ENCODE measurements at places on chromosomes 1 and 21.
A peak's percentile ranks its signal among the peaks of the same experiment; 100 is the strongest.

DNA sequence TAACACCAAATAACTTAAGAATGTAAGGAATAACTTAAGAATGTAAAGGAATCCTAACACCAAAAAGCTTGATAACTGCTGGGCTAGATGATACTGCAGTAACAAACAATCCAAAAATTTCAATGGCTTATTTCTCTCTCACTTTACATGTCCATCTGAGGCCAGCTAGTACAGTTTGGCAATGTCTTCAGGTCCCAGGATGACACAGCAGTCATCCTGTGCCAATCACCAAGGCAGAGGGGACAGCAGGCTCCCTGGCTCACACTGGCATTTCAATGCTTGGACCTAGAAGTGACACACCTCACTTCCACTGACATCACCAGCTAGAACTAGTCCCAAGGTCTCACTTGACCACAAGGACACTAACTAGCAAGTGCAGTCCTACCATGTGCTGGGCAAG lies 15.3 kb downstream of the DNAJC11 start:
- DNase-seq: no peak

DNA sequence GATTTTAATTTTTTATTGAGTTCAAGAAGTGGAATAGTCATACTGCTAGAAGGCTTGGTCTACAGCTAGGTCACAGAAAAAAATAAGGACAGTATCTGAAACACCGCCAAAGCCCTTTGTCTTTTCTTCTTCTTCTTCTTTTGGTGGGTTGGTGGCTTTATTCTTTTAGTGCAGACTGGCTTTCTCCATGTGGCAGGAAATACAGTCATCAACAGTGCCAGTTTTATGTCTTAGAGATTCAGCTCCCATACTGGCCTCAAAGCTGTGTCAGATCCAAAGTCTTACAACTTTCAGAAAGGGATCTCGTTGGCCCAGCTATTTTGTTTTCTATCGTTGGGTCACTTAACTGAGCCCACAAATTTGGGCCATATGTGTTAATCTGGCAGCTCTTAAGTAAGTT lies 58.2 kb downstream of the FNBP1L start:
- no peak for DNase-seq

DNA sequence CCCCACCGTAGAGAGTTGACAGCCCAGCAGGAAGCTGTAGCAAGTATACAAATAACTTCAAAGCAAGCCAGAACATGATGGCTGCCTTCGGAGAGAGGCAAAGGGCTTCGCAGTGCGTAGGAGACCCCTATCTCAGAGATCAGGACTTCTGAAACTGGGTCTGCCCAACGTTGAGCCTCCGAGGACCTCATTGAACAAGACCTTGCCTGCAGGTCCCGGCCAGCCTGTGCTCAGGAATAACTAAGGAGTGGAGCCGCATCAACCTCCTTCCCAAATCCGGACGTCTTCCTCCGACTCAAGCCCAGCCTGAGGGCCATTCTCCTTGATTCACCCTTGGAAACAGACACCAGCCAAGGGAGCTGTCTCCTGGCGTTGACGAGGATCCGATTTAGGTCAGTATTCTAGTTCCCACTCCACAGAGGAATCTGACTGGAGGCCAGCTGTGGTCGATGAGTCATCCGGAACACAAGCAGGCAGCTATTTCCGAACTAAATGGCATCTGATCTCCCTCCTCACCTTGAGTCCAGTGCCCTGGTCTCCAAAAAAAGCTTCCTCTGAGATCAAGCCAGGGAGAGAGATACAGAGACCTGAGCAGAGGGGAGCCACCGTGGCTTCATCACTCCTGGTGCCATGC lies 166.5 kb upstream of the COA6 start:
- peak; percentile 90 for DNase-seq

DNA sequence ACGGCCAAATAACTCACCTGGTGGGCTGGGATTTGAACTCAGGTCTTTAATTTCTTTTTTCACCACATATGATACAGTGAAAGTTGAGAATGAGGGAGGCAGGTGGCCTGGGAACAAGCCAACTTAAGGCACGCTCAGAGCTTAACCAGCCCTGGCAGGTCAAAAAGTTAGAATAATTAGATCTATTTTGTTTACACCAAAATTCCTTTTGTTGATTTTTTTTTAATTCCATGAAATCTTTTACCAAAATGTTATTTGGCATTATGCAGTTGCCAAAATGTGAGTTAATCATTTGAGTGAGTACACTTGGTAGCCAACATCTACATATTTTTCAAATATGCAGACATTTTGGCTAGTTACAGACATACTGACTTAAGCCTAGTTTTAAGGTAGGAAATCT lies 36.8 kb downstream of the LHX8 start:
- DNase-seq: no peak

- no peak for DNase-seq
Measured at GRCh38 chr1:203126151-203126865, 1.2 kb upstream of the ADORA1 start.

DNA sequence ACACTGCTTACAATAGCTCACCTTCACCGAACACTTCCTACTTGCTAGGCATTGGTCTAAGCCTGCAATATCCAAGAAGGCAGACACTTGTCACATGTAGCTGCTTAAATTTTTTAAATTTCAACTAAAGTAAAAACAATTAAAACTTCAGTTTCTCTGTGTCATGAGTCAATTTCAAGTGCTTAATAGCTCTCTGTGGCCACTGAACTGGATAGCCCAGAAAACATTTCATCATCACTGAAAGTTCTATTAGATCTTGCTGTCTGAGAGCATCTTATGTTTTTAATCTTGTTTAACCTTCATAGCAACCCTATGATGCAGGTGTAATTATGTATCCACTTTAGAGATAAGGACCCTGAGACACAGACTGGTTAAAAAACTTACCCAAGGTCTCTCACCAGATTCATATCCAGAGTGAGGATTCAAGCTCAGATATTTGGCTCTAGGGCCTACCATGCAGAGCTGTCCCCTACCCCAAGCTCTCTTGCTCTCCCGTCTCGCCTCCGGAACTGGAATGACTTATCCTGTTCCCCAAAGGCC lies 2.6 kb upstream of the FCRL6 start:
- no peak for DNase-seq

- peak; percentile 46 for DNase-seq
Measured at GRCh38 chr1:86507935-86508582, 38.8 kb upstream of the CLCA4 start.

DNA sequence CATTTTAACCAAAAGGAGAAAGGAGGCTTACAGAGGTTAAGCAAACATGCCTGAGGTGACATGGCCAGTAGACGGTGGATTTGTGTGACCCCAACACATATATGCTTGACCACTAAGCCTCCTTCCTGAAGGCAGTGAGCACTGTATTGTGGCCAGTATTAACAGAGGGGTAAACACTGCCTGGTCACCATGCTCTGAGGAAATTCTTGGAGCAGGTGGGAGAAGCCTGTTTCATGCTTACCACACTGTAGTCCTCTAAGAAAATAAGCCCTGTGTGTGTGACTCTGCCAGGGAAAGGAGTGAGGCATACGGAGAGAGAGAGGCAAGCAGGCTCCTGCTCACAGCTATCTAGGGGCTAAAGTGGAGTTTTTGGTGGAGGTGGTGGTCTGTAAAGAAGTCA lies 102.7 kb downstream of the KCND3 start:
- no peak for DNase-seq

DNA sequence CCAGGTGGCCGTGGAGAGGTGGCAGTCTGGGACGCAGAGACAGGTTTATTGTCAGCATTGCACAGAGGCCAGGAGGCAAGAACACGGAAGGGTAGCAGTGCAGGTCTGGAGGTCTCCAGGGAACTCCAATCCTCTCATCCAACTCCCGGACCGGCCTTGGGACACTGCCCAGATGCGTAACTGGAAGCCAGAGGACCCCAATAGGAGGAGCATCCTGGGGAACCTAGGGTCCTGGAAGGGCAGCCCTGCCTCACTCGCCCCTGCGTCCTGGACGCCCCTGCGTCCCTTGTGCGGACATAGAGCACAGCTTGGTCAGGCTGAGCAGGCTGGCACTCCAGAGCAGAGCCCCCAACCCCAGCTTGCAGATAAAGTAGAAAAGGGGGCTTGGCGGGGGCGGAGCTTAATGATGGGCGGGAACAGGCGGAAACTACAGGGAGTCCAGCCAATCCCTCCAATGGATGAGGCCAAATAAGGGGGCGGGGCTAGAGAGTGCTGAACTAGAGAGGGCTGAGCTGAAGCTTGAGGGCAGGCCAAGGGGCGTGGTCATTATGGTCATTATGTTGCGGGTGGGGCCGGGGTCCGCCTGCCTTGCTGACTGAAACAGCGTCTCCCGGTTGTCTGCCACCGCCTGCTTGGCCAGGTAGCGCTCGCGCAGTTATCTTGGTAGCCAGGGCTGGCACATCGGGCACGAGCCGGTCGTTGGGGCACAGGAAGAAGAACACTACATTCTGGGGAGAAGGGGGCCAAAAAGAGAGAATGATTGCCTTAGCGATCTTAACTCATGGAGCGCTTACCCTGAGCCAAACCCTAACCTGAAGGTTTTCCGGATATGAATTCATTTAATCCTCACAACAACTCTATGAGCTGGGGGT lies 3.7 kb upstream of the ARHGEF19 start:
- DNase-seq: peak; percentile 93

GRCh38 chr1:183186841-183187240 lies 777 bp downstream of the LAMC2 start:
- DNase-seq: no peak

GRCh38 chr1:176141449-176141848 lies 65.6 kb downstream of the COP1 start:
- no peak for DNase-seq

GRCh38 chr1:57966751-57967406 lies 543.0 kb upstream of the DAB1 start:
- peak; percentile 74 for DNase-seq

GRCh38 chr1:93839307-93839706 lies 39.7 kb downstream of the DNTTIP2 start:
- peak; percentile 86 for DNase-seq

DNA sequence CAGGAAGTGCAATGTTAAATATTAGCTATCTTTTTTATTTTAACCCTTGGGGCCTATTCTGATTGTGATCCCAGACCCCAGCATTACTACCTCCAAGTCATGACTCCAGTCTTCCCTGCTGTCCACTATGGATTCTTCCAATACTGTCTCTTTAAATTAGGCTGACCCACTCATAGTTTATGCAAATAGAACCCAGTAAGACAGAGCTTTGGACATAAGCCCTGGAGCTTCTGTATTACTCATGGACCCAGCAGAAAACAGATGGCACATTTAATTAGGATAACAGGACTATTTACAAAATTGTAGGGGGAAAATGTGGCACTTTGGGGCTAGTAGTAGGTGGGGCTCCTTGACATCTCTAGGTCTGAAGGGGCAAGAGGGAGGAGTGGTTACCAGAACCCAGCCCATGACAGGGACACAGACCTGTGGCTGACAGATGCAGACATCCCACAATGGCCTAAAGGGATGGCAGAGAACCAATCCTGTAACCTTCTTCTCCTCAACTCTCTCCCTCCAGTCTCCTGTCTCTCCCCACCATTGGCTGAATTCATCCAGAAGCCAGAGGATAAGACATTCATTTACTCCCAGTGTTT lies 233.5 kb downstream of the OMA1 start:
- no peak for DNase-seq

- peak; percentile 73 for DNase-seq
Measured at GRCh38 chr21:45421071-45421845, 16.3 kb downstream of the COL18A1 start.

GRCh38 chr1:4745560-4745959 lies 91.2 kb downstream of the AJAP1 start:
- no peak for DNase-seq

- peak; percentile 13 for DNase-seq
Measured at GRCh38 chr1:29550119-29550841, 314.0 kb downstream of the PTPRU start.

DNA sequence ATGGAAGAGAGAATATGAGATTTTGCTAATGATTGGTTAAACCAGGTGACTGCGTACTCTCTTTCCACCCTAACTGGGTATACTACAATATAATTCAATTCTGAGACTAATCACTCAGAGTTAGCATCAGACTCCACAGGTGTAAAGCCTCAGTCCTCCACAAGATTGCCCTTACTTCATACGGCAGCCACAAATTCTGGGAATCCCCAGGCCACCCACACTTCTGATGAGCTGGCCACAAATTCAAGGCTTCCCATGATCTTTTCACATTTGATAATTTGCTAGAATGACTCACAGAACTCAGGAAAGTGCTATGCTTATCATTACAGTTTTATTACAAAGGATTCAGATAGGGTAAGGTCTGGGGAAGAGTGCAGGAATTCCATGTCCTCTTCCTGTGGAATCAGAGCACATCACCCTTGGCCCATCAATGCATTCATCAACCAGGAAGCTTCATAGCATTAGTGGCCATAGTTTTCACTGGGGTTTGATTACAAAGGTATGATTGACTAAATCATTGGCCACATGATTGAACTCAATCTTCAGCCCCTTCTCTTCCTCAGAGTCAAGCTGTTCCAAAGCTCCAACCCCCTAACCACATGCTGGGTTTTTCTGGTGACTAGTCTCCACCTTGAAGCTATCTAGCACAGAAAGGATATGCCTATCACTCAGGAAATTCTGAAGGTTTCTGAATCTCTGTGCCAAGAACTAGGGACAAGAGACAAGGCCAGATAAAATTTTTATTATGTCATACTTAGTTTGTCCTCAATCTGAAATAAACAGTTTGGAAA lies 131.7 kb downstream of the HHIPL2 start:
- DNase-seq: peak; percentile 6

- DNase-seq: peak; percentile 76
Measured at GRCh38 chr1:43872280-43872679, 61.3 kb upstream of the ARTN start.
